Epithelial cell of alveolus of lung (primary cell): ENCODE measurements at places on chromosomes 6 and 20. TPM values are rescaled to one million over a fixed set of nuclear protein-coding genes. Genes with fewer than 3 reads are reported as not detected.

The DSP gene
- 2.2 and 12.7 TPM in 2 replicates for total RNA-seq

The SIRPG gene
- total RNA-seq, result not detected in 2 replicates

The FRMD1 gene
- not detected in 2 replicates for total RNA-seq

The FOXC1 gene
- 1.5 and 3.1 TPM in 2 replicates for total RNA-seq

The ZNF184 gene
- total RNA-seq, result 6.6 and 14.2 TPM in 2 replicates

The TFAP2D gene
- not detected in 2 replicates for total RNA-seq

The EDN1 gene
- total RNA-seq, result 0.24 and 3.4 TPM in 2 replicates

The BMP6 gene
- total RNA-seq, result 1.2 and 1.7 TPM in 2 replicates

The MEP1A gene
- not detected in 2 replicates for total RNA-seq

The TMEM170B gene
- total RNA-seq, result 0.88 and 1.0 TPM in 2 replicates

The ACSS2 gene
- 30.8 and 97.2 TPM in 2 replicates for total RNA-seq

The CUTA gene
- total RNA-seq, result 205 and 287 TPM in 2 replicates

The C20orf144 gene
- 0.08 and 0.26 TPM in 2 replicates for total RNA-seq

The TSBP1 gene
- total RNA-seq, result not detected in 2 replicates

The SLC35D3 gene
- total RNA-seq, result 0.08 TPM in 1 of 2 replicates, not detected in the other

The PPIL1 gene
- total RNA-seq, result 17.8 and 32.3 TPM in 2 replicates

The SASH1 gene
- 15.4 and 17.0 TPM in 2 replicates for total RNA-seq

The MYCT1 gene
- 0.48 and 1.4 TPM in 2 replicates for total RNA-seq

The BMP7 gene
- not detected in 2 replicates for total RNA-seq

The TREM1 gene
- 1.2 and 8.7 TPM in 2 replicates for total RNA-seq

The RAB44 gene
- total RNA-seq, result 0.13 and 0.40 TPM in 2 replicates

The EFCAB8 gene
- under 0.01 TPM in 1 of 2 replicates, not detected in the other for total RNA-seq

The CPXM1 gene
- total RNA-seq, result 3.0 and 11.1 TPM in 2 replicates

The MYB gene
- 2.5 TPM in 1 of 2 replicates, not detected in the other for total RNA-seq

The WFDC5 gene
- not detected in 2 replicates for total RNA-seq

The RIPPLY2 gene
- not detected in 2 replicates for total RNA-seq

The COX4I2 gene
- not detected in 2 replicates for total RNA-seq

The MUCL3 gene
- total RNA-seq, result not detected in 2 replicates

The HBS1L gene
- total RNA-seq, result 41.0 and 65.0 TPM in 2 replicates

The HCK gene
- total RNA-seq, result not detected in 2 replicates
